ENCODE measurements at places on chromosomes 2 and 18. TPM values are rescaled to one million over a fixed set of nuclear protein-coding genes. Genes with fewer than 3 reads are reported as not detected.

- no peak overlapping the region for H3K27ac ChIP-seq
- peaks cover 29% of the 10 kb centered on the region for H3K4me1 ChIP-seq
- H3K27me3 ChIP-seq, result peaks cover 93% of the 10 kb centered on the region
- peak overlapping the region; percentile 71 for H3K4me3 ChIP-seq
- peak; percentile 54 for DNase-seq
- H3K36me3 ChIP-seq, result no peaks in the 10 kb centered on the region
These were observed 430 bp upstream of the CELF4 start for GRCh38 chr18:37565977-37566478.

- H3K4me3 ChIP-seq, result no peak overlapping the region
- no peak for DNase-seq
- H3K4me1 ChIP-seq, result peaks cover 5% of the 10 kb centered on the region
- H3K36me3 ChIP-seq, result no peaks in the 10 kb centered on the region
- H3K27ac ChIP-seq, result no peak overlapping the region
These were observed 74.9 kb downstream of the LONRF2 start for GRCh38 chr2:100247256-100248043.

- H3K27ac ChIP-seq, result no peak overlapping the region
- DNase-seq, result no peak
- H3K27me3 ChIP-seq, result no peaks in the 10 kb centered on the region
- H3K36me3 ChIP-seq, result peaks cover 28% of the 10 kb centered on the region
- peaks cover 6% of the 10 kb centered on the region for H3K4me1 ChIP-seq
These were observed 64.7 kb downstream of the FAM228A start for GRCh38 chr2:24239553-24239952.

The HSPE1 gene
- 120 TPM for total RNA-seq

The CD207 gene
- total RNA-seq, result not detected

The ABCG8 gene
- total RNA-seq, result not detected

All from left ventricle myocardium inferior (tissue), 1 donor.